Stimulated activated CD8-positive, alpha-beta memory T cell treated with anti-CD3 and anti-CD28 coated beads, Interleukin-7, amount 100 ng/mL, for 24 hours (primary cell): ENCODE measurements at places on chromosomes 4 and X.

GRCh38 chr4:163895378-163896005, 401.0 kb downstream of the TMA16 start:
- DNase-seq = no peak

GRCh38 chr4:83504503-83504902, 19.6 kb upstream of the ABRAXAS1 start:
- DNase-seq = no peak

- no peak for DNase-seq
Measured at GRCh38 chr4:154124539-154125255, 335.8 kb upstream of the SFRP2 start.

DNA sequence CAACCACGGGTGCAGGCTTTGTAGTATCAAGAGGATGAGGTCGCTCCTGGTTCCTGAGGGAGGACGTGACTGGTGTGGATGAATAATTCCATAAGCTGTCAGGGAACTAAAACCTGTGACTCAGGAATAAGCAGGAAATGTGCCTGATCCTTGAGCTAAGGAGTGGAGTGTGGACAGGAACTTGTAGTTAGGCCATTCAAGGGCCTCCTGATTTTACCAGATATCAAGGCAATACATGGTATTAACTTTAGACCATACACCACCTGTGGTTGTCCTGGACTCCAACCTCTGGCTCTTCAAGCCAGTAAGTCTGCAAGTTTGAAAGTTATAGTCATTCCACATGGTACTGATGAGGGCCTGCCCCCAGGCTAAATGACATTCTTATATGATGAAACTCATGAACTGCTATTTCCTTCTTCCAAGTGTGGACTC, 12.1 kb upstream of the ING2 start:
- no peak for DNase-seq

- no peak for DNase-seq
Measured at GRCh38 chrX:21655901-21656586, 2.1 kb downstream of the KLHL34 start.

DNA sequence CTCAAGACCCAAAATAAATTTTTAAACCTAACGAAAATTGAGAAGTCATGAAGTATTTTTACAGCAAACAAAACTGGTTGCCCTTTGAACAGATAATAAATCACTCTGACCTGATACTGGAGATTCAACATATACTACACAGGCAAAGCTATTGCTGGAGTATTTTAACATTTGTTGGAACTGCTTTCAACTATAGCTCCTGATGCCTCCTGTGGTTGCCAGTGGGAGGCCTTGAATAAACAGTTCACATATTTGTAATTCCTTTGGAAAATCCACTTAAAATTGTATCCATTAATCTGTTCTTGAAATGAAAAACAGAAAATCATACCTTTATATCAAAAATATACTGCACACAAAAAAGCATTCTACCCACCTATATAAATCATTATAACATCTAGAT, 605.1 kb downstream of the KCTD8 start:
- DNase-seq = no peak

- no peak for DNase-seq
Measured at GRCh38 chr4:70627620-70628019, 924 bp upstream of the ENAM start.

GRCh38 chrX:130826249-130826648, 76.8 kb downstream of the ENOX2 start:
- no peak for DNase-seq

DNA sequence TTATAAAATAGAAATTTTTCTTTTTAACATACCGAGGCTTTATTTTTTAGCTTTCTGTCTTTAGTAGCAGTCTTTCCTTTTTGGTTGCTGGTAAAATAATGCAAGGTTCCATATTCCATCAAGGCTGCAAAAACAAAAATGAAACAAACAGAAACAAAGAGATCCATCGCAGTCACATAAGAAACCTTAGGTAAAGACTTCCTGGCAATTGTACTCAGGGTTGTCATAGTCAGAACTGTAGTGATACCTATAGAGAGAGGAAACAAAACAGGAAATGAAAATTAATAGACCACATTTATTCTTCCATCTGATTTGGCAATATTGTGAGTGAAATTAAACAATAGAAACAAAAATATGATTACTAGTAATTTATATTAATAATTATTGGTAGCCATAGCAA, 72.5 kb downstream of the GABRG1 start:
- DNase-seq = no peak

GRCh38 chrX:1516596-1517104, 20.3 kb downstream of the P2RY8 start:
- no peak for DNase-seq

DNA sequence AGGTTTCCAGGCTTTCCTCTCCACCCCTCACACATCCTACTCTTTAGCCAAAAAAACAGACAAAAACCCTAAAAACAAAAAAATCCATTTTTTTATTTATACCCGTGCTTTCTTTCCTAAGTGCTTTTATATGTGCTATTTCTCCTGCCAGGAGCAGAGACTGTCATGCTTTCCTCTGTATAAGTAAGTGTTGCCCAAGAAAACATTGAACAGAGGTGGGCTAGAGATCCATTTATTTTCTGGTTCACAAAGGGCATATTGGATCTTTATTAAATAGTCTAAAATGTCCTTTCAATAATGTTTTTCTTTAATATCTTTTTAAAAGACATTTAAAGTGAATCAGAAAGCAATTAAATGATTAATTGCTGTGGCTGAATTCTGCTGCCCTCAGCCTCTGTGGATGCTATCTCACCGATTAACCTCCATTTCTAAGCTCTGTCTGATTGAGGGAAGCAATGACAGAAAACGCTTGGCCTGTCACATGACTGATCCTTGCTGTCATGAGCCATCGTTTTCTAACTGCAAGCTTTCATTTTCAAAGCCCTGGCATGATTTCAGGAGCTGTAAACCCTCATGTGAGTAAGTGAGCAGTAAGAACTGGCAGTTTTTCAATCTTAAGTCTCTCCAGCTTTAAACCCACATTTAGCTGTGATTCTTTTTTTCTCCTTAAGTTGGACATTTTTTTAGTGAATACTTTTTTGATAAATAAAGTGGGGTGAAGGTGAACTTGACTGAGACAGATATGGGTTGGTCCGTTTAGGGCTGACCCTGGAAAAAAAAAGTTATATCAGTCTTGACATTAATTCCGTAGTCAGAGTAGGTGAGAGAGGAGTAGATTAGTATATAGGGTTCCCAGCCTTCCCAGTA, 180.7 kb upstream of the PGRMC2 start:
- DNase-seq = no peak
